ENCODE measurements at places on chromosomes 16 and 17. TPM values are rescaled to one million over a fixed set of nuclear protein-coding genes. Genes with fewer than 3 reads are reported as not detected.

- DNase-seq, result no peak
Measured at GRCh38 chr17:83057793-83058265, 21.6 kb upstream of the METRNL start.

GRCh38 chr16:53629151-53629550 is 74.5 kb downstream of the RPGRIP1L start:
- no peak for DNase-seq

The CRYBA1 gene
- not detected for total RNA-seq

The CLEC10A gene
- not detected for total RNA-seq

The SYT17 gene
- total RNA-seq, result 9.4 TPM

- no peak for DNase-seq
Measured at GRCh38 chr17:55577687-55578086, 66.4 kb upstream of the SMIM36 start.

GRCh38 chr16:18792836-18793433 is 2.8 kb upstream of the RPS15A start:
- DNase-seq, result no peak

GRCh38 chr17:4956493-4957061 is 5.7 kb downstream of the ENO3 start:
- DNase-seq, result no peak

DNA sequence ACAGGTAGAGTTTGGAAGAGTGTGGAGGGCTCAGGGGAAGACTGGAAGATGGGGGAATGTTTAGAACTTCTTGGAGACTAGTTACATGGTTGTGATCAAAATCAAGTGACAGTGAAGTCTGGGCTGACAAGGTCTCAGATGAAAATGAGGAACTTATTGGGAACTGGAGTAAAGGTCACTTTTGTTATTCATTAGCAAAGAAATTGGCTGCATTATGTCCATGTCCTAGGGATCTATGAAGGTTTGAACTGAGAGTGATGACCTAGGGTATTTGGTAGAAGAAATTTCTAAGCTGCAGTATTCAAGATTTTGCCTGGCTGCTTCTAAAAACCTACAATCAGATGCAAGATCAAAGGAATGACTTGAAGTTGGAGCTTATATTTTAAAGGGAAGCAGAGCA is 747.1 kb downstream of the KCNJ2 start:
- DNase-seq, result no peak

- DNase-seq, result no peak
Measured at GRCh38 chr16:55378616-55379015, 54.6 kb downstream of the IRX6 start.

DNA sequence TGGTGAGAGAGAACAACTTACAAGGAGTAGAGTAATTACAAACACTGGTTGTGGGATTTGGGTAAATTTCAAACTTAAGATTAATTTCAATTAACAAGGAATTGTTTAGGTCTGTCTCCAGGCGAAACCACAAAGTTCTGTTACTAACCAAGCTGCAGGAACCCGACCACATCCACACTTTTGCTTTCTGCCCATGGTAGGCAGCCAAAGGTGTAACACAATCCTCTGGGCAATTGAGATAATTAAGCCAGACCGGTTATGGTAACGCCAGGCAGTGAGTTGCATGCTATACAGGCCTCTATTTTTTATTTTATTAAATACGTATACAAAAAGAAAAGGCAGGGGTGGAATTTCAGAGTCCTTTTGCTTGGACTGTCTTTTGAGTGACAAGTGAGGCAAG is 12.0 kb downstream of the KCNJ2 start:
- DNase-seq, result no peak

GRCh38 chr17:42183741-42184711 is 1.2 kb downstream of the HCRT start:
- peak; percentile 61 for DNase-seq

GRCh38 chr16:84137287-84137686 is 7.7 kb downstream of the HSDL1 start:
- DNase-seq, result no peak

GRCh38 chr17:16882243-16882925 is 89.5 kb downstream of the TNFRSF13B start:
- DNase-seq, result no peak

DNA sequence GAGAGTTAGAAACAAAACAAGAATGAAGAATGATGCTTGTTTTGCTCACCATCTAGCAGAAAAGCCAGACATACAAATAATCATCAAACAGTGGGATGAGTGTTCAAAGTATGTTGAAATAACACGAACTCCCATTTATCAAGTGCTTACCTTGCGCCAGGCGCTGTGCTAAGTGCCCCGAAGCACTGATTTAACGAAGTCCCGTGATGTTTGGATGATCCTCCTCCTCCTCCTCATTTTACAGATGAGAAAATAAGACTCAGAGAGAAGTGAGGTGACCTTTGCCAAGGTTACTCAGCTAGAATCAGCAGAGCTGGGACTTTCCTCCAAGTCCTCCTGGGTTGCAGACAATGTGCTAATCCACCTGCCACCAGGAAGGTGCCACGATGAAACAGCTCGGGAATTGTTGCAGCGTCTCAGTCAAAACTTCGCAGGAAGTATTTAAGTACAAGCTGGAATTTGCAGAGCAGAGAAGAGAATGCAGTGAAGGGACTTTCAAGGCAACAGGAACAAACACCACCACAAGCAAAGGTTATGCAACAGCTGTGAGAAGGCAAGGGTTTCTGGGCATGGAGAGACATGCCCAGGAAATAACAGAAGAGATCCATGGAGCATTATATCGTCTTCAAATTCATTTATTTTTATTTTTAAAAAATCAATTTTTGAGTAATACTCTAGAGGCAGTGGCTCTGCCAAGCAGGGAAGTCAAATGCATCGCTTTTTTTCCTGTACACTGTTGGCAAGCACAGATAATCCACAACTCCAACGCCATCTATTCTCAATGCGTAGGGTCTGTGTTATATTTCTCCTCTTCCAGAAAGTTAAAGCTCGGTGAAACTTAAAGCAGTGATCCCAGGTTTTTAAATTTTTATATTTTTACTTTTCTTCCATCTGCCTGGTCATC is 11.1 kb downstream of the PRCD start:
- no peak for DNase-seq

The TBC1D3L gene
- 0.72 TPM for total RNA-seq

DNA sequence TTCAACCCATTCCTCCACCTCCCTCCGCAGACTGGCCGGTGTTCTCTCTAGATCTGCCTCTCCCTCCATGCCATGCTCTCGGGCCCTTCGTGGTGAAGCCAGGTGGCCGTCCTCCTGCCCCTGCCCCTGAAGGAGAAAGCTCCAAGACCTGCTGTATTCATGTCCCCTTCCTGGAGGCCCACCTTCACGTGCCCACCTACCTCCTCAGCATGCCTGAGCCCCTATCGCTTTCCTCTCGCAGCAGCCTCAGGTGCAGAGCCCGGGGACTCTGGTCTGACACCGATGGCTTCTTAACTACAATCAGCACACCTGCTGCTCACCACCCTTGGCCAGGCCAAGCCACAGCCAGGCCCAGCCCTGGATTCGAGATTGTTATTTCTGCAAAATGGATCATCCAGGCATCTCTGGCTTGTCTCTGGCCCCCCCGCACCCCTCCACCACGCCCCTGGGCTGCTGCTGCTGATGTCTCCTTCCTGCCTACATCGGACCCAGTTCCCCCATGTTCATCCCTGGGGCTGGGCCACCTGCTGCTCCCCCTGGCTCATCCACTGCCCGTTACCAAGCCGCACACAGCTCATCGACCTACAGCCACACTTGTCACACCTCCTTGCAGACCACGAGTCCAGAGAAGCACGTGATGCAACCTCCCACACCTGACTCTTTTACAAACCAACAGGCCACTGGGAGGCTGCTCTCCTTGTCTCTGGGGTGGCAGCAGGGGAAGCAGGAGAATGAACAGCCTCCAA is 32.5 kb upstream of the TNFRSF13B start:
- DNase-seq, result no peak

GRCh38 chr16:72424757-72425156 is 252.8 kb upstream of the PMFBP1 start:
- DNase-seq, result no peak

GRCh38 chr17:41442739-41443138 is 2.0 kb upstream of the KRT38 start:
- DNase-seq, result no peak

DNA sequence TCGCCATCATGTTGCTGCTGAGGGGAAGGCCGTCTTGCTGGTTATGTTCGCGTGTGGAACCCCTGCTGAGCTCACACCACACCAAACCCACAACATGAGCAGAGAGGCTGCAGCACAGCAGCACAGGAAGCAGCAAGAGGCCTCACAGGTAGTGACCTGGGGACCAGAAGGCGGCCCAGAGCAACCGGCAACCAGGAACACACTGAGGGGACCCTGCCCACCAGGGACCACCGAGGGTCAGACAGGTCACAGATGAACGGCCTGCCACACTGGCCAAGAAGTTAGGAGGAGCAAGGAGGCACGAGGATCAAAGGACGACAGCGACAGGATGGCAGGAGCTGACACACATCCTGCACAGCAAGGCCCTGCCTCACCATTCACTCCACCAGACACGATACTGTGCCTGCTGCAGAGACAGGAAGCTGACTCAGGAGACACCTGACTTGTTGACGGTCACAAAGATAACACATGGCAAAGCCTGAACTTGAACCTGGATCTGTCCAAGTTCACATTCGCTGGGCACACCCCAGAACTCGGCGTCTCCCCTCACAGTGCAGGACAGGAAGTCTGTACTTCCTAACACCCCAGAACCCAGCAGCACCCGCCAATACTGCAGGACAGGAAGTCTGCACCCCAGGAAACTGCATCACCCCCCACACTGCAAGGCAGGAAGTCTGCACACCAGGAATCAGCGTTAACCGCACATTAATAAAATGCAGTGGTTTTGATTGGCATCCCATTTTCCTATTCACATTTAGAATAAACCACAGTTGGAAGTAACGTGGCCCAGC is 98.5 kb downstream of the ZNF778 start:
- DNase-seq, result no peak

DNA sequence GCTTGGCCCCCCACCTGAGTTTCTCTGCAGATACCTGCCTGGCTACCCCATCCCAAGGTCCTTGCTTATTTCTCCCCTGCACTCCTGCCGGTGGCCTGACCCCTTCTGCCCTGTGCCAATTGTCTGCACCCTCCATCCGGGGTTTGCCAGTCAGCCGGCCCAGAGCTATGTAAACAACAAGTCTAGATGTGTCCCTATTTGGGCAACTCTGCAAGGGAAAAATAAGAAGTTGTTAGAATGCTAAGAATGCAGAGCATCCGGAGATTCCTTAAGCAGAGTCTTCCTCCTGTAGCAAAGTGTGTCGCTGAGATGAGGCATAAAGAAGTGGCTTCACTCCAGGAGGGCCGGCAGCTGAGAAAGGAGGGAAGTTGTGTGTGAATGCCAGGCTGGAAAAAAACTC is 46.6 kb downstream of the RGS9 start:
- DNase-seq, result peak; percentile 74

The KRTAP17-1 gene
- not detected for total RNA-seq

The TMEM238L gene
- total RNA-seq, result not detected

The HS3ST4 gene
- total RNA-seq, result 1.4 TPM

- DNase-seq, result peak; percentile 18
Measured at GRCh38 chr17:49575679-49576087, at the start of gene NXPH3. TSS of gene NXPH3 (plus strand) at chr17:49575871. CDS start at chr17:49576220, 349 bp downstream.

The TMEM98 gene
- 188 TPM for total RNA-seq

DNA sequence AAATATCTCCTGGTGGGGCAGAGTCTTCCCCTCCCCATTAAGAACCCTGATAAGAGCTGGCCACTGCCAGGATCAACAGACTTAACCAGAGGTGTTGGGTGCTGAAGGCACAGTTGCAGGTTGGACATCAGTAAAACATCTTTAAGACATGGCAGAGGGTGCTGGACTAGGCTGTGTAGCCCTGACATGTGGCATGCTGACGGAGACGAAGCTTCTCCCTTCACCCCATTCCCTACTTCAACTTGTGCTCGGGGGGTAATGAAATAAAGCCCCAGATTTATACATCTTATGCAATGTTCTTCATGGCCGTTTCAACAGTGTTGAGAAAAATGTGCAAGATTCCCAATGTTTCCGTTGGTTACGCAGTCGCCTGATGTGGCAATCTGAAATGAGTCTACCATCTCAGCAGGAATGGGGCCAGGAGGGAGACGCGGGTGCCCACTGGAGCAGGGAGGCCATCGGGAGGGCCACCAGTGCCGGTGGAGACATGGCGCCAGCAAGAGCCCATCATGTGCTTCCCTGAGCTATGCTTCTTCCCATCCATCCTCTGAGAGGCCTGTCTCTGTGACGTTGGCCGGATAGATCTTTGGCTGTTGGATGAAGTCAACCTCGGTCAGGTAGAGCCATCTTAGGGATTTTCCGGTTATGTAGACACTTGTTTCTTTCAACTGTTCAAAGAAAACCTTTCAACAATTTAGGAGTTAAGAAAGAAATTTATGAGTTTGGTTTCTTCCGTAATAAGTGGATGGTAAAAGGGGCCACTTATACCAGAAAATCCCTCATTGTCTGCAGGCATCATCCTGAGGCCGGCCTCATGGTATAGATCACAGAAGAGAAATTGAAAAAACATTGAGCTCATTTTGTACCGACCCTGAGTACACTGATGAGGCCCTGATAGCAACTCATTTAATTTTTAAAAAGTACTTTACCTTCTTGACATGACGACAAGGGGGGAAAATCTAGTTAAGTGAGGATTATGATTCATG is 6.4 kb downstream of the IRF8 start:
- no peak for DNase-seq

The VEZF1 gene
- 50.3 TPM for total RNA-seq

DNA sequence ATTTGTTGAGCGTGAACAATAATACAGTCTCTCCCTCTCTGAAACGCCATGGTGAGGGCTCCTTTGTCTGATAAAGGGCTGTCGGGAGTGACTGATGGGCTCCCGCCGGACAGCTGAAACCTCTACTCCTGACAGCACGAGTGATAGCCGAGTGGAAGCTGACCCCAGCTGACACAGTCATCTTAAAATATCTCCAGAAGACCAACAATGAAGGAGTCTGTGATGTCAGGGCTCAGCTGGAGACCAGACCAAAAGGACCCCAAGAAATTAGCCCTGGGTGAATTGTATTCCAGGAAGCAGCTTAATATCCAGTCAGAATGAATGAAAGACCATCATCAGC is 22.4 kb downstream of the CCDC182 start:
- no peak for DNase-seq

DNA sequence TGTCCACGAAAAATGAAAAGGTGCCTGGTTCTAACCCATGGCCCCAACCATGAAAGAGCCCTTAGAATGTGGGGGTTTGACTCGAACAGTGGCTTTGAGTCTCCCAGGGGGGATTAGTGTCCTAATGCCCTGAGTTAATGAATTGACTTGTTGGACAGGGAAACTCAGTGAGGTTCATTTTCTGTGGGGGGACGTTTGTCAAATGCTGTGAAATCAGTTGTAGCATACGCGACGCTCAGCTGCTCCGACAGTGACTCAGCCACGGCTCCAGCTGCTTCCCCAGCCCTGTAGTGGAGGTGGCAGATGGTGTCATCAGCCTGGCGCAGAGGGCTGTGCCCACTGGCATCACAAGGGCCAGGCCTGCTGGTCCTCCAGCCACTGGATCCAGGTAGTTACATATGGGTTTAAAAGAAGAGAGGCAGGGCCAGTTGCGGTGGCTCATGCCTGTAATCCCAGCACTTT is 3.9 kb upstream of the TMEM235 start:
- no peak for DNase-seq

All from umbilical cord (tissue), 2 donors.